ENCODE measurements at places on chromosomes 13 and 19.
A peak's percentile ranks its signal among the peaks of the same experiment; 100 is the strongest.

DNA sequence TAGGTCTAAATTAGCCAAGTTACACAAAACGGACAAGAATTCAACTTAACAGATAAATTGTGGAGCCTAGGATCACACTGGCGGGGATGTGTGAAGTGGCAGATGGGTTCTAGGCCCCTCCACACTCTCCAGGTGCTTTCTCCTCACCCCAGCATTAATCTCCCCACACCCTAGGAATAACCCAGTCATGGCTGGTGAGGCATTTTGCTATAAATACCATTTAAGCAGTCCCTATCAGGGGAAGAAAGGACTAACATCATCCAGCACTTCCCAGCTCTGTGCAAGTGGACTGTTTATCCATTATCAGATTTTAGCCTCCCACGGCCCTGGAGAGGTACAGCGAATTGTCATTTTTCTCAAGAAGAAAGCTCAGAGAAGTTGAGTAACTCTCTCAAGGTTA is 154.9 kb downstream of the NUFIP1 start:
- no peak for DNase-seq

DNA sequence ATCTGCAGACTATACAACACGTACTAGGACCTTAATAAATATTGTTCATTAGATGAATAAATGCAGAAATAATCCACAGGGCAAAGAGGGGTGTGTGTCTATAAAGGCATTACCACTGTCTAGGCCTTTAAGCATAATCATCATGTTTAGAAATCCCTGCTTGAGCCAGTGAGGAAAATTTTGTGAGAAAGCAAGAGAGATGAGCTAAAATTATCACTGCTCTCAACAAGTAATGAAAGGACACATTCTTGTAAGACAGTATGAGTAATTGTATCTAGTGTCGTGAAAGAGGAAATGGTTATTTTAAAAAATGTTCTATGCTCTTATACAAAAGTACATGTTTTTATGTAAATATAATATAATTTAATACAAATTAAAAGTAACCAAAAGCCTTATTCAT is 1699.4 kb downstream of the PCDH9 start:
- DNase-seq: no peak

GRCh38 chr13:74570834-74571233 is 436.6 kb upstream of the KLF12 start:
- DNase-seq: no peak

GRCh38 chr19:48632692-48633147 is 4.5 kb downstream of the DBP start:
- no peak for DNase-seq

DNA sequence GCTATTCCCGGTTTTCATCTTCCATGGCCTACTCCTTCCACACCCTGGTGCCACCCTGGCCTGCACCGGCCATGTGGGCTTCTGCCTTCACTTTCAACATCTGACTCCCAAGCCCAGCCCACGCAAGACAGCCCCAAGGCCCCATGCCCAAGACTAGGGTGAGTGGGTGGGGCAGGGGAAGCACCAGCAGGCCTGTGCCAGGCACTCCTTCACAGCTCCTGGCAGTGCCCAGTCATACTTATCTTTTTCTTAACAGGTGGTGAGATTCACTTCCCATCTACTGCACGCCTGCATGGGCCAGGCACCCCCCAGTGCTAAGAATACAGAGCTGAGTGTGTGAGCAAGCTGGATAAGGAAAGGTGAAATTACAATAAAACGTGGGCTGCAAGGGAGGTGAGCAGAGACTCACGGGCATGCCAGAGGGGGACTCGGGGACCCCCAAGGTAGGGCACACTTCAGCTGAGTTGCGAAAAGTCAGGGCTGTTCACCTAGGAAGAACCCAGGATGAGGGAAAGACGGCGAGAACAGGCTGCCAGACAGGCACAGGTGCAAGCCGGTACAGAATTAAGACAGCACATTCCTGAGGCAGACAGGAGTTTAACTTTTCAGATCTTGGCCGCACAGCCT is 55.7 kb downstream of the COL4A1 start:
- DNase-seq: no peak

DNA sequence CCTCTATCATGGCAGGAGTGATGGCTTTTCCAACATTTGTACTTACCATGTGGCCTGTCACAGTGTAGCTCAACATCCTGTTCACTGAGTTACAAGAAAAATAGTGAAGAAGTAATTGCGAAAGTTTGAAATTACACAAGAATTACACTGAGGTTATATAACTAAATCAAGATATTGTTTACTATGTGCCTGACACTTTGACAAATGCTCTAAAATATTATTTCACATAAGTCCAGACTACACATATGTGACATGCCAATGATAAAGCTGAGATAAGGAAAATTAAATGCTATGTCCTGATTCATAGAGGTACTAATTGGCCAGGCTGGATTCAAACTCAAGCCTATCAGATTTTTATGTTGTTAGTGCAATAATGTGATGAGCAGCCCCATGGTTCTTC is 451.7 kb downstream of the PCDH9 start:
- DNase-seq: no peak

DNA sequence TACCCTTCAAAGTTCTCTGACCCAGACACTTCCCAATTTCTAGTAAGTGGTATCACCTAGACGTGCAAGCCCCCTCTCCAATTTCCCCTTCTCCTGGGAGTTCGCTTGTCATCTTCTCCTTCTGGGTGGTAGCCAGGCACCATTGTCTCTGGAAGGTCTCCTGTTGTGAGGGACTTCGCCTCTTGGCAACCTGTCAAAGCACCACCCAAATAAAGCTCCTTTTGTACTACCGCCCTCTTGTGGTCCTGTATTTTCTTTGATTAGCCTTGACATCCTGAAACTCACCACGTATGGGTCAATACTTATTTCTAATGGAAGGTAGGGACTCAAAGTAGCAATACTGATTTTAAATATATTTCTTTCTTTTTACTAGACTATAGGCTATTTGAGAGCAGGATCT is 8.2 kb downstream of the GPC5 start:
- DNase-seq: peak; percentile 18

DNA sequence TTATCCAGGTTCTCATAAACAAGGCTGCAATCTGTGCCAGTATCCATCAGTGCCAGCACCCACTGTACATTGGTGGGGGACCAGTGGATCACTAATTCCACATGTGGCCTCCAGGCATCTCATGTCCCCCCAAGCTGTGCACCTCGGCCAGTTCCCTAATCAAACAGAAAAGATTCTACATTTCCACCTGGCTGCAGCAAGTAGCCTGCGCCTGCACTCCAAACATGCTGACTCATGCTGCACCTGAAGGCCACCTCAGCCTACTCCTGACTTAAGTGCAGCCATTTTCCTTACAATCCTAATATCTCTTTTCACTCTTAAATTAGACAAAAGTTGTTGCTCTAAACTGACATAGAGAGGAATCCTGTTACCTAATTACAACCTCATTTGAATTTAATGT is 729.4 kb upstream of the MIR17HG start:
- DNase-seq: no peak

DNA sequence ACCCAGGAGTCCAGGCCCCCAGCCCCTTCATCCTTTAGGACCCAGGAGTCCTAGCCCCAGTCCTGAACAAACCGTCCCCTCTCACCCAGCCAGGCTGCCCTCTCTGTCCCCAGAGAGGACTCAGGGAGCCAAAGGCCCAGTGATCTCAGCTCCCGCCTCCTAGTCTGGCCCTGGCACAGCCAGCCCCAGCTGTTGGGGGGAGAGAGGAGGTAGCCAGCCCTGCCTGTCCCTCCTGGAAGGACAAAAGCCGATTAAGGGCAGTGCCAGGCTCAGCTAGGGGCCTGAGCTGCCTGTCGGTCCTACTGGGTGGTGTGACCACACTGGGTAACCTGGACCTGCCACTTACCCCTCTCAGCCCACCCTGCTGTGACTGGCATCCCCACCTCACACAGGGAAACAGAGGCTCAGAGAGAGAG is 14.5 kb downstream of the LIPE start:
- no peak for DNase-seq
